ENCODE measurements at places on chromosomes 5 and 9.

- H3K4me3 ChIP-seq, result no peak overlapping the region
- no peaks in the 10 kb centered on the region for H3K27me3 ChIP-seq
- no peak for DNase-seq
Observed at GRCh38 chr9:93475856-93476255, 22.5 kb upstream of the FAM120AOS start.

DNA sequence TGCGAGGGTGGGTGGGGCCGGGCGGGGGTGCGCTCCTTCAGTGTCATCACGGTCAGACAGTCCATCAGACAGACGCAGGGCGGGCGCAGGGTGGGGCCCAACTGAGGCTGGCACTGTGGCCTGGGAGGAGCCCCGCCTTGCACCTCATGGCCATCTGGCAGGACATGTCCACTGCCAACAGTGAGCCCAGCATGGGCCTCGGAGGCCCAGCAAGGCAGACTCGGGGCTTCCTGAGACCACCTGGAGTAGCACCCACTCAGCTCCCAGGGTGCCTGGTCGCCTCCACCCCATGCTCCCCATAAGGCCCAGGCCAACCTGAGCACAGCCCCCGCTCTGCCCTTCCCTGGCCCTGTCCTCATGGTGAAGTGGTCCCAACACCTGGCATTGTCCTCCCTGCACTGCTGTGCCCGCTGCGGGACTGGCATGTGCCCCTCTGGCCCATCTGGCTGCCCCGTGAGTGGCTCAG, 8.5 kb upstream of the GPSM1 start:
- H3K27me3 ChIP-seq, result no peaks in the 10 kb centered on the region
- DNase-seq, result no peak
- H3K4me1 ChIP-seq, result peaks cover 16% of the 10 kb centered on the region
- H3K4me3 ChIP-seq, result no peak overlapping the region
- H3K27ac ChIP-seq, result no peak overlapping the region

- H3K4me3 ChIP-seq, result no peak overlapping the region
- no peaks in the 10 kb centered on the region for H3K4me1 ChIP-seq
- no peak overlapping the region for H3K27ac ChIP-seq
Observed at GRCh38 chr5:128579093-128579492, 41.0 kb upstream of the FBN2 start.

DNA sequence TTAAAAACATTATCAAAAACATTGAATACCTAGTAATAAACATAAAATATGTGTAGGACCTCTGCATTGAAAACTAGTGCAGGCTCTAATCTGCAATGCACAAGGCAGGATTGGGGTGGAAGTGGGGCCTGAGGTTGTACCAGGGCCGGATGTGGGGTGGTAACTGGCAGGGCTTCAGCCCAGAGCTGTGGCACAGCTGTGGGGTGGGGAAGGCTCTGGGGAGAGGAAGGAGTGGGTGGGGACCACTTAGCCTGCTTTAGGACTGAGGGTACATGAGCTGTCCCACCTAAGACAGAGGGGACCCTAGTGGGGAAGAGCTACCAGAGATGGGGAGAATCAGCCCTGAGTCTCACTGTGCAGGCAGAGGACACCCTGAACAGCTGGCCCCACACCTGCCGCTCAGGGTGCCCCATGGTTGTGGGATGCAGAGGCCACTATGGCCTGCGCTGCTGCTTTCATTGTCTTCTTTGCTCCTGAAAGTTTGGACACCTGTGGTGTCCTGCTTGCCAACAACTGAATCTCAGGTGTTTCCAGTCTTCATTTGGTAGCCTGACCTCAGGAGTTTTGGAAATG, 311.4 kb downstream of the TLE4 start:
- DNase-seq, result peak; percentile 55
- peak overlapping the region; percentile 78 for H3K4me3 ChIP-seq
- H3K27ac ChIP-seq, result peak overlapping the region; percentile 24
- H3K4me1 ChIP-seq, result peaks cover 51% of the 10 kb centered on the region
- H3K36me3 ChIP-seq, result no peaks in the 10 kb centered on the region

DNA sequence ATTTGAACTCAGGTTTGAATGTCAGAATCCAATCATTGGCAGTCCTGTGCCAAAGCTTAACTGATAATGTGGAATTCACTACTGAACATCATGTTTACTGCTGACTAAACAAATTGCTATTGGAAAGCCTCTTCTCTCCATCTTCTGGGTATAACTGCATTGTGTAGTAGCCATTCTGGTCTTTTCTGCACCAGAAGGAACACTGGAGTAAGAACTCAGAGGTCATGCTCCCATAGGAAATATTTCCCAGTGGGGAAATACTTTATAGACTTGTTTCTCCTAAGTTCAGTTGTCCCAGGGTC, 25.9 kb downstream of the SLC1A3 start:
- no peak overlapping the region for H3K4me3 ChIP-seq
- H3K27ac ChIP-seq, result no peak overlapping the region
- no peak for DNase-seq
- no peaks in the 10 kb centered on the region for H3K36me3 ChIP-seq

GRCh38 chr5:36792560-36793180, 83.9 kb upstream of the NIPBL start:
- no peaks in the 10 kb centered on the region for H3K36me3 ChIP-seq
- no peak for DNase-seq
- H3K4me1 ChIP-seq, result no peaks in the 10 kb centered on the region
- H3K27ac ChIP-seq, result no peak overlapping the region
- H3K27me3 ChIP-seq, result peaks cover 79% of the 10 kb centered on the region

GRCh38 chr5:90560771-90561170, 2.2 kb downstream of the ADGRV1 start:
- no peak overlapping the region for H3K27ac ChIP-seq
- DNase-seq, result no peak

- no peaks in the 10 kb centered on the region for H3K4me1 ChIP-seq
- H3K36me3 ChIP-seq, result no peaks in the 10 kb centered on the region
- DNase-seq, result no peak
Observed at GRCh38 chr9:15977438-15977837, 424.6 kb downstream of the CCDC171 start.

GRCh38 chr5:2688586-2688985, 62.9 kb downstream of the IRX2 start:
- no peaks in the 10 kb centered on the region for H3K4me1 ChIP-seq
- DNase-seq, result no peak
- H3K27me3 ChIP-seq, result no peaks in the 10 kb centered on the region
- no peaks in the 10 kb centered on the region for H3K36me3 ChIP-seq

DNA sequence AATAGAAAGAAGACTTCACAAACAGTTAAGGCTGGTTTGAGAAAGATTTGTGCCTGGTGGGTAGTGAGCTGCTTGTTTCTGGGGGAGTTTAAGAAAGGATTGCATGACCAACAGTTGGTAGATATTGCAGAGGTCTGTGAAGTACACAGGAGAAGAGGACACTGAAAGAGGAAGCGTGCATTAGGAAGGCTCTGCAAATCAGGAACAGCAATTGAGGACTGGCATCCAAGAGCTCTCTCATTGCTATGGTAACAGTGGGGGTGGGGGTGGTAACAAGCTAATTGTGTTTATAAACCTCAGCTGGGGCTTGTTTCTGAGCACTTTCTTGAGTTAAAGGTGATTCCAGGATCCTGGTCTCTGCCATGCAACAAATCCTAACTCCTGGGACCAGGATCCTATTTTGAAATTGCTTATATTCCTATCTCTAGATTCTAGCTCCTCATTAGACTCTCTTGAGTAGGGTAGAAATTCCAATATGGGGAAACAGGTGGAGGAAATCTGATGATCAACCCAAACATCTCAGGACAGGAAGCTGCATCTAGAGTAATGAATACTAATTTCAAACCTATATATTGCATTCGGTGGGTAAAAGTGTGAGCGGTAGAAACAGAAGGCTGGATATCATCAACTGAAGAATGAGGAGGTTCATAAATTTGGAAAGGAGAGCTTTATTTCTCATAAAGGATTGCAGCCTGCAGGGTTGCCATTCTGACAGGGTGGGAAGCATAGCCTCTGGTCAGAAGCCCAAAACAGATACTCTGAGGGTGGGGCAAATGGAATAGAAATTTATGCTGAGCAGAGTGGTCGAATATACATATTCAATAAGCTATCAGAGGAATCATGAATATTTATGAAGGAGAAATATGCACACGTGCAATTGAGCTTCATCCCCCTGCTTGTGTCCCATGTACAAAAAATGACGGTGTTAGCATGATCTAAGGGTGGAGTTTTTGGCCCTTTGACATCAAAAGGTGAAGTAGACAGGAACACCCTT, 79.4 kb downstream of the PTTG1 start:
- H3K36me3 ChIP-seq, result no peaks in the 10 kb centered on the region
- no peak overlapping the region for H3K4me3 ChIP-seq
- peaks cover 6% of the 10 kb centered on the region for H3K4me1 ChIP-seq

- no peaks in the 10 kb centered on the region for H3K27me3 ChIP-seq
- no peak overlapping the region for H3K27ac ChIP-seq
- no peak for DNase-seq
- no peak overlapping the region for H3K4me3 ChIP-seq
Observed at GRCh38 chr5:143748516-143748915, 63.4 kb upstream of the HMHB1 start.

- H3K36me3 ChIP-seq, result no peaks in the 10 kb centered on the region
- H3K4me3 ChIP-seq, result no peak overlapping the region
- H3K4me1 ChIP-seq, result no peaks in the 10 kb centered on the region
- no peak for DNase-seq
- H3K27me3 ChIP-seq, result no peaks in the 10 kb centered on the region
Observed at GRCh38 chr9:100720922-100721321, 143.0 kb downstream of the CAVIN4 start.

DNA sequence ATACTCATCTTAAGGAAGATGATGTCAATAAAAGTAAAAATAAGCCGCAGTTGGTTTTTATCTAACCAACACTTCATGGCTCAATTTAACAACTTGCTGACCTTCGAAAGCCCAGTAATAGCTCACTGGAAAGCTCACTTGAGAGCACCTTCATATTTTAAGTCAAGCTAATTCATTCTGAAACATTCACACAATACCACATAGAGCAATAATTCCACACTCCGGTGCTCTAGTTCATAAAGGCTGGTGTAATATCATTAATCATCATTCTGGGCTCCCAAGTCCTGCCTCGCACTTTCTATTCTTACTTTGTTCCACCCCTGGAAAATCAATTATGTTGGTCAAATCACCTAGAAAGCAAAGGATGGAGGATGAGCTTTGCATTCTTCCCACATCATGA, 74.4 kb downstream of the ELAVL2 start:
- no peaks in the 10 kb centered on the region for H3K27me3 ChIP-seq
- no peaks in the 10 kb centered on the region for H3K4me1 ChIP-seq
- no peak overlapping the region for H3K27ac ChIP-seq
- H3K36me3 ChIP-seq, result no peaks in the 10 kb centered on the region

- peaks cover 41% of the 10 kb centered on the region for H3K36me3 ChIP-seq
- H3K4me3 ChIP-seq, result no peak overlapping the region
- H3K4me1 ChIP-seq, result no peaks in the 10 kb centered on the region
- H3K27ac ChIP-seq, result no peak overlapping the region
- no peaks in the 10 kb centered on the region for H3K27me3 ChIP-seq
Observed at GRCh38 chr5:79666758-79667157, 22.9 kb upstream of the CMYA5 start.

DNA sequence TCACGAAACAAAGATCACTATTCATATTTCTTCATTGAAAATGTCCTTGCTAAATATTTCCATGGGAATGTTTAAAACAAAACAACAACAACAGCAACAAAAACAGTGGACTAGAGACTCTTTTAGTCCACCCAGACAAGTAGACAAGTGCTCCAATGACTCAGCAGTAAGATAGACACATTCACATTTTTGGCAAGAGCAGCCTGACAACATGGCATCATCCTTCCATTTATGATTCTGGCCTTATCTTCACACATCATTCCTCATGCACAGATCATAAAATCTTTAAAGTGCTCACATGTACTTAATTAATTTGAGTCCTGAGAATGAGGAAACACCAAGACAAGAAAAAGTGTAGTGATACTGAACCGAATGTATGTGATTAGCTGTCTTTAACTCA, 132.6 kb upstream of the PDE4D start:
- H3K4me3 ChIP-seq, result no peak overlapping the region
- no peaks in the 10 kb centered on the region for H3K36me3 ChIP-seq
- DNase-seq, result no peak
- H3K27me3 ChIP-seq, result no peaks in the 10 kb centered on the region
- H3K27ac ChIP-seq, result no peak overlapping the region

DNA sequence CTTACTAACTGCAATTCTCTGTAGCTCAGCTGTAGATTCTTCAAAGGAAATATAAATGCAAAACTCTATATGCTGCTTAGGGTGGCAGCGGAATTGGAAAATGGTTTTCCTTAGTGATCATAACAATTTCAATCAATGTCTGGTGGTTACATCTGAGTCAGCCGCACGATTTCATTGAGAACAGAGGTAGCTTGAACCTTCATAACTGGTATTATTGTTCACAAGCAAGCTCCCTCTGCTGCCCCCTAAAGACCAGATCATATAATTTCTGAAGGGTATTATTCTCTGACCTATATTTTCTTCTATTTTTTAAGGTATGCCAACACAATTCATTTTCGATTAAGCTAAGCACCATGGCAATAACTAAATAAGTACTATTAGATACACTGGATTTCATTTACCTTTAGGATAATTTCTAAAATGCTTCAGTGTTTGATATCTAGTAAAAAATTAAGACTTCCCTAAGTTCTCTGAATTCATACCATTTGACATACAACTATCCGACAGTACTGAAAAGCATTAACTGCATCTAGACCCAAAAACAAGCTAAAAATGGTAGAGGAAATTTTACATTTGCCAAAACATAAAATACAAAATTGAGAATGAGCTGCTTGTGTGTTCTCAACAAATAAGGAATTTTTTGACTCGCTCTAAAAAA, 181.1 kb upstream of the SPEF2 start:
- no peak for DNase-seq
- no peak overlapping the region for H3K27ac ChIP-seq
- H3K4me1 ChIP-seq, result no peaks in the 10 kb centered on the region
- H3K36me3 ChIP-seq, result no peaks in the 10 kb centered on the region
- peaks cover 43% of the 10 kb centered on the region for H3K27me3 ChIP-seq

DNA sequence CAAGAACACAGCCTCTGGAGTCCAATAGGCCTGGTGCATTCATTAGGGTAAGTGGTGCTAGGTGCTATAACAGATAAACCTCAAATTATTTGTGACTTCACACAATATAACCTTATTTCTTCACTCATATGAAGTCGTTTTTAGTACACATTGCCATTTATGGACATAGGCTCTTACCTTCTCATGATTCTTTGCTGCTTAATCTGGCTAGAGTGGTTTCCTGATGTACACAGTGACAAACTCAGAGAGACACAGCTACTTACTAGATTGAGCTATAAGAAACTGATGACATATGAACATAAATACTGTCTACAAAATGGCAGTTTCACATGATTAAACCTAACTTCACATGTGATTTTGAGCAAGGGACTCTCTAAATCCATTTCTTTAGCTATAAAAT, 14.2 kb upstream of the SUB1 start:
- H3K4me1 ChIP-seq, result no peaks in the 10 kb centered on the region
- no peak overlapping the region for H3K4me3 ChIP-seq
- no peaks in the 10 kb centered on the region for H3K27me3 ChIP-seq
- no peak for DNase-seq
- H3K27ac ChIP-seq, result no peak overlapping the region

DNA sequence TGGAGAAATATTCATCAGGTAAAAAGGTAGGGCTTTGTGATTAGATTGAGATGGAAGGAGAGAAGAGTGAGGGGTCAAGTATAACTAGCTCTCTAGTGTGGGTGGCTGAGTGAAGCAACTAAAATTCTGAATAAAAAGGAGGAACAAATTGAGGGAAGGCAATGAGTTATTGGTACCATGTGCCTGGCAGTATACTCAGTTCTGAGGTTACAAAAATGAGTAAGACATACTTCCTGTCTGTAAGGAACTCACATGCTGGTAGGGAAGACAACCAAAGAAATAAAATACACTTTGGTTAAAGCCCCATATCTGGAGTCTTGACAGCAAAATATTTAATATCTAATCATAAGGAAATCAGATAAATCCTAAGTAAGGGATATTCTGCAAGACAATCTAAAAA, 476.8 kb upstream of the C9orf72 start:
- no peaks in the 10 kb centered on the region for H3K36me3 ChIP-seq
- no peak overlapping the region for H3K4me3 ChIP-seq
- DNase-seq, result no peak
- no peaks in the 10 kb centered on the region for H3K4me1 ChIP-seq
- no peaks in the 10 kb centered on the region for H3K27me3 ChIP-seq
- no peak overlapping the region for H3K27ac ChIP-seq

All from effector memory CD8-positive, alpha-beta T cell (primary cell).